Stimulated activated naive CD8-positive, alpha-beta T cell treated with anti-CD3 and anti-CD28 coated beads, Interleukin-15, Interleukin-2, amounts not matched to agents 100 U/mL and 50 U/mL, for 24 hours (primary cell): ENCODE measurements at places on chromosomes 2 and 18.

DNA sequence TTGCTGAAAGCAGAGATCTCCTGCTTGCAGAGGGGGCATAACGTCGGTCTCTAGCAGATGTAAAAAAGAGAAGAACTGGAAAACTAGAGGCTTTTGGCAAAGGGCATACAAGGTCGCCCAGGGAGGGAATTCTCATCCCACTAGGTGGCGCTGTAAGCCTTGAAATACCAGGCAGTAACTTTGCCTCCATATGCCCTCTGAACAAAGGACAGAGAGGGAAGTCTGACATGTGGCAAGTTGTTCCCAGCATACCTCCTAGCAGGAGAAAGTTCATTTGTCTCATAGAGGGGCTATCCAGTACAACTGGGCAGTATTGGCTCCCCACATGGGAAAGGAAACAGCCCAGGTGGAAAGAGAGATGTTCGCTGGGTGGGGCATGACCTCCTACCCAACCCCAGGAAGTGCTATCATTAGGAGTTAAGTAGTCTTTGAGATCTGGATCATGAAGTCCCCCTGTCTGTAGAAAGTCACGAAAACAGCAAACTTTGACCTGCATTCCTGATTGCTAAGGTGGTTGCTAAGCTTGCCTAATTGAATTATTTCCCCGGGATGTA, 39.9 kb downstream of the STK17B start:
- peak; percentile 76 for DNase-seq

DNA sequence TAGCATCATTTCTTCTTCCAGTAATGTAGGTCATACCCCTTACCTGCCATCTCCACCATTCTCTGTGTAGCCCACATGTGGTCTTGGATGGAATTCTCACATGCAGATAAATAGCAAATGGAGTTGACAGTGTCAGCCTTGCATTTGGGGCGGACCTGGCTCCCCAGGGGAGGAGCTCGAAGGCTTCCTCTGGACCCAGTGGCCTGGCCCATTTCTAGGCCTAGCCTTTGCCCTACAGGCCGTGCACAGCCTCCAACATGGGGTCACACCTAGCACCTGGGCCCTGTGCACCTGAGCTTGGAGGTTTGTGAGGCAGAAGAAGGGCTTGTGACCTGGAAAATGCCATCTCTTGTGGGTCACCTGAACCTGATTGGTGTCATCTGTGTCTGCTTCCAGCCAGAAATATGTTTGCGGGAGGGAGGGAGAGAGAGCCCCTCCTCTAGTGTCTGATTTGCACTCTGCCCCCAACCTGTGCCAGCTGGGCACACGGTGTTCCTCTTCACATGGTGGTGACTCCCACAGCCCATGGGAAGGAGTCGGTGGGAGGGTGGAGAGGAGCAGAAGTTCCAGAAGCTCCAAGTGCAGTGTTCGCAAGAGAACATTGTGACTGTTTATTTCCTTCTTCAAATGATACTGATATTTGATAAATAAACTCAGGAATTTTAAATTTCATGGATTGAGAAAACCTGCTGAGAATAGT, 33.0 kb downstream of the ITGB1BP1 start:
- DNase-seq: no peak

GRCh38 chr2:186345745-186346144, 140.3 kb upstream of the ZC3H15 start:
- DNase-seq: no peak

DNA sequence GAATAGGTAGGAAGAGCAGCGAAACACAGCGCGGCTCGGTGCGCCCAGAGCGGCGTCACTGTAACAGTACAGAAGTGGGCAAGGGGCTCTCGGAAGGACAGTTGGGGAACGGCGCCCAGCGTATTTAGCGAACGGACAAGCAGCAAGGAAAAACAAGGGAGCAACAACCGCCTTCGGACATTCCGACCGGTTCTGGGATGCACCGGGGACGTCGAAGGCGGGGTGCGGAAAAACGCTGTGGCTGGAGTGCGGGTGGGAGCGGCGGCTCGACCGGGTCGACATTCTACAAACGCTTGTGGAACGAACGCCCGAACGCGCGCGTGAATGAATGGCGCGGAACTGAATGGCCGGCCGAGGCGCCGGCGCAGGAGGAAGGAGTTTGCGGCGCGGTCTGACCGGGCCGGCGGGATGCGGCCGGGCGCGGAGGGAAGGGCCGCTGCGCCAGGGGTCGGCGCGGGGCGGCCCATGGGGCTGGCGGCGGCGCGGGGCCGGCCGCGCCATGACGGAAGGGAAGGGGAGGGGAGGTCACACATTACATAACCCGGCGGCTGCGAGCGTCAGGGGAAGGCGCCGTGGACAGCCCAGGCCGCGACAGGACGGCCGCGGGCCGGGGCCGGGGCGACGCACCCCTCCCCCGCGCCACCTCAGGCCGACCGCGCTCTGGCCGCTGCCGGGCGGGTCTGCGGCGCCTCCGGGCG, 605 bp downstream of the REV1 start:
- peak; percentile 55 for DNase-seq

GRCh38 chr2:102891296-102891695, 129.5 kb downstream of the TMEM182 start:
- no peak for DNase-seq

GRCh38 chr2:42933824-42934254, 141.5 kb upstream of the HAAO start:
- DNase-seq: no peak

DNA sequence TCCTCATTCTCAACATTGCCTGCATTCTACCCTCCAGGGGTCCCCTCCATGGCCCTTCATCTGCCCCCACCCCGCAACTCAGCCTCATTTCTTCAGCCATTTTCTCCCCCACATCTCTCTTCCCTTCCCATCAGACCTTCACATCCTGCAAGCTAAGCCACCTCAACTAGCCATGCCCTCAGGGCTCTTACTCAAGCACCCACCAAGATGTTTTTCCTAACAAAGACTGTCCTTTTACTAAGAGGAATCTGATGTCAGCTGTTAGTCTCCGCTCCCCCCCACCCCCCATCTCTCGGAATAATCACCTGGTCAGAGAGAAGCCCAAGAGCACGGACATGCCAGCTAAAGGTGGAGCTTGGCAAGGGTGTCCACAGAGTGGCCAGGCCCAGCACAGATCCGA, 4.7 kb upstream of the CAPN10 start:
- DNase-seq: no peak

- no peak for DNase-seq
These were observed 1.5 kb downstream of the EXOC6B start for GRCh38 chr2:72824224-72824842.

- DNase-seq: no peak
These were observed 561.4 kb upstream of the LINC00305 start for GRCh38 chr18:64710105-64710861.
